Activated CD4-positive, alpha-beta T cell treated with anti-CD3 and anti-CD28 coated beads for 48 hours (primary cell): ENCODE measurements at places on chromosomes 6 and 20.

DNA sequence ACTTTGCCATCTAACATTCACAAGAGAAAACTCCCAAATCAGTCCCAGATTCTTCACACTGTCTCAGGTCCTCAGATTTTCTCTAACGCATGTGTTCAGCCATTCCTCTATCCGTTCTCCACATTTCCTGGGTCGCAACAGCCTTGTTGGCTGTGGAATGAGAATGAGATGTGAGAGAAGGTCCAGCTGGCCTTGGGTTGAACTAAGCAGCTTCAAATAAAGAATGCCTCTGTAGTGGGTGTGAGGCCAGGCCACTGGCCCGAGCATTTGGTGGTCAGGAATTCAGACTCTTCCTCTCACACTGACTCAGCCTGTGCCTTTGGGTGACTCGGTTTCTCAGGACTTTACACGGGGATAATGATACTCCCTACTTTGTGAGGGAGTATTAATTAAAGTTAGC is 73.8 kb upstream of the CCN6 start:
- DNase-seq: no peak

DNA sequence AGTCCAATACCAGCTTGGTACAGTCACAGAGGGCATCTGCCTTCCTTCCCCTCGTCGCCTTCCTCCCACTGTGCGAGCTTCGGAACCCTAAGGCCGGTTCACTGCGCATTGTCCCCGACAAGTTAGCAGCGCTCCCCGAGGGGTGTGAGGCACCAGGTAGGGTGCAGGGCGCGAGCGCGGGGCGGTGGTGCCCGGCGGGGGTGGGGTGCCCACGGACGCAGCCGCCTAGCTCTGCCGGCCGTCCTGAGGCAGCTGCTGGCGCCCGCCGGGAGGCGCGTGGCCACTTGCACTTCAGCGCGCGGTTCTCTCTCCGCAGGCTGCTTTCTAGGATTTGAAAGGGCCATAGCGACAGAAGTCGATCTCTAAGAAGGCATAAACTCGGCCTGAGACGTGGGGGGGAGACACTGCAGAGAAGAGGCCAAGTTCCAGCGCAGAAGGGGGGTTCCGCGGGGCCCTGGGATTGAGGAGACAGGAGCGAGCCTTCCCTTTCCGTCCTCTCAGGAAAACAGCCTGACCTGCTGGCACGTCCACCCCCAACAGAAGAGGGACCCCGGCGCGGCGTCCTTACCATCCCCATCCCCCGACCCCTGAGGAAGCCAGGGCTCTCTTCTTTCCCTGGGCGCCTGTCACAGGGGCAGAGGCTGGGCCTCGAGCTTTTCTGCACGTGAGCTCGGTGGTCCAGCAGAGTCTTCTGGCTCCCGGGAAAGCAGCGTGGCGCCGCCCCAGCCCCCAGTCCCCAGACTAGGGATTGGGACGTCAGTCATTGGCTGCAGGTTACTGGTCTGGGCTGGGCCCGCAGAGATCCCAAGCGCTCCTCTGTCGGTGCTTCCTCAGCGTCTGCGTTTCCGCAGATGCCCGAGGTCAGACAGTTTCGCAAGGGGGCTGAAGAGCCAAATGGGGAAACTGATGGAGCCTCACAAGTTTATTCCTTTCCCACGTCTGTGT is 15.6 kb upstream of the PRDM13 start:
- no peak for DNase-seq

DNA sequence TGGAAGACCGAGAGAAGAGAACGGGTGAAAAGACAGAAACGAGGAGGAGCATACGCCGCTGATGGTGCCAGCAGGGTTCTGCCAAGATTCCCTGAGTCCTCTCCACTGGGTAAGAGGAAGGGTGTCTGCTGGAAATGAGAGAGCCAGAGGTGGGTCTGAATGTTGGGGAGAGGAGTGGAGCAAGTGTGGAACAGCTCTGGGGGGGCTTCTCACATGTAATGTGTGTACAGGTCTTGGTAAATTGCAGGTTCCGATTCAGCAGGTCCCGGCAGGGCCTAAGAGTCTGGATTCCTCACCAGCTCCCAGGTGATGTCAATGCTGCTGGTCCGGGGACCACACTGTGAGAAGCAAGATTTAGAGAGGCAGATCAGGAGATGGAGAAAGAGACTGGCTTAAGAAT is 1.5 kb upstream of the EBF4 start:
- DNase-seq: no peak

DNA sequence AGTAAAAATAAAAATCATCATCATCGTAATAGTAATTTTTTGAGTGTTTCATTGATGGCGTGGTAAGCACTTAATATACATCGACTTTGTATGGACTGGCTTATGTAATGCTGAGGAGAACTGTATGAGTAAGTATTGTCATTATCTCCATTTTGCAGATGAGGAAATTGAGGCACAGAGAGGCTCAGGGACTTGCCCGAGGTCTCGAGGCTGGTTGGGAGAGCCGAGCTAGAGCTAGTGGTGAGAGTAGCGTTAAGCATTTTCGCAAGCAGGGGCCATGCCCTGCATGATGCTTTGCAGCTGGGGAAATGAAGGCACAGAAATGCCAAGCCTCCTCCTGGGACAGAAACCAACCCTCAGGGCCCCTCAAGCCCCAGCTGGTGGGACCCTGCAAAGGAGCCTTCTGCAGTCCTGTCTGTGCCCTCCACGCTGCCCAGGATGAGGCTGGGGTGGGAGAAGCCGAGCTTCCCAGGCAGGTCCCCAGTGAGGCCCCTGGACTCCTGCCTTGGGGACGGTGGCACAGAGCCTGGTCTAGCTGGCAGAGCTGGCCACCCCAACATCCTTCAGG is 31.1 kb upstream of the STX16 start:
- DNase-seq: no peak

DNA sequence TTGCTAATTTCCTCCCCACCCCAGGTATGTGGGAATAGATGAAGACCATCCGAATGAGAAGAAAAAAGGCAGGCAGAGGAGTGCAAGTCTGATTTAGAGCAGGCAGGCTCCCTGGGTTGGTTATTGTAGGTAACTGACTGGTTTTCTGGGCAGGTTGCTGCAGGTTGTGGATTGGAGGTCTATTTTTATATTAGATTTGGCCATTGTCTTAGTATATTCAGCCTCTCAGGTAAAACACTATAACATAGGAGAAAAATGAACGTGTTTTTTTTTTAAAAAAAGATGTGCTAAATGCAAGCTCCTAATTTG is 492 bp upstream of the TBC1D7 start:
- DNase-seq: no peak

GRCh38 chr6:40196135-40196518 is 261.9 kb upstream of the MOCS1 start:
- no peak for DNase-seq

- peak; percentile 73 for DNase-seq
Measured at GRCh38 chr20:44683263-44684046, 31.7 kb upstream of the CCN5 start.

- DNase-seq: peak; percentile 65
Measured at GRCh38 chr20:63957690-63958441, 1.6 kb upstream of the UCKL1 start.

DNA sequence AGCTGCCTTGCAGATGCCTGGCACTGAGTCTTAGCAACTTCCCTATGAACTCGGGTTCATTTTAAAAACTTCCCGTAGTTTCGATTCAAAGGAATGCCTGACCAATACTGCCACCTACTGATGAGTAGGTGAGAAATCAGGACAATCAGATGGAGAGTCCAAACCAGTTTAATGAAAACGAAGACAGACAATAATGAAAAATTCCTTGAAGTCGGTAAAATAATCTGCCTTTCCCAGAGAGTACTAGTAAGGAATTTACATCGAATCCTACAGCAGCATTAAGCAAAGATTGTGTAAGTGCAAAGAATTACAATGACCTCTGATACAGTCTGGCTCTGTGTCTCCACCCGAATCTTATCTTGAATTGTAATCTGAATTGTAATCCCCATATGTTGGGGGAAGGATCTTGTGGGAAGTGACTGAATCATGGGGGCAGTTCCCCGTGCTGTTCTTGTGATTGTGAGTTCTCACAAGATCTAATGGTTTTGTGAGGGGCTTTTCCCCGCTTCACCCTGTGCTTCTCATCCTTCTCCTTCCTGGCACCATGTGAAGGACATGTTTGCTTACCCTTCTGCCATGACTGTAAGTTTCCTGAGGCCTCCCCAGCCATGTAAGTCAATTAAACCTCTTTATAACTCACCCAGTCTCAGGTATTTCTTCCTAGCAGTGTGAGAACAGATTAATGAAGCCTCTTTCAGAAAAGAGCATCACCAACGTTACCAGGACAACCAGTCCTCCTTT is 134.4 kb downstream of the ARHGAP18 start:
- no peak for DNase-seq

DNA sequence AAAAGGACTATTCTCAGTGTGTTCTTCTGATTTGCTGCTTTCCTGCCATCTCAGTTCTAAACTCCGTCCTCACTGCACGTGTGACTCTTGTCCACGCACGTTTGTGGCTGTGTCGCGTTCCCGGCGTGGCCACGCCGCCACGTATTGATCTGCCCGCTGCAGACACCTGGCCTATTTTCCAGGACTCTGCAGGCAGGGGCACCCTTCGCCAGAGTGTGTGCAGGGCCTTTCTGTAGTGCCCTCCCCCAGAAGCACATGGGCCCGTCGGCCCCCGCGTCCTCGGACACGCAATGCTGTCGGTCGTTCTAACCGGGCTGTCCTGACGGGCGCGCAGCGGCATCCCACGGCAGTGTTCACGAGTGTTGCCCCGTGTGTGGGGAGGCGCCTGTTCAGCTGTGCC is 87.6 kb downstream of the YTHDF1 start:
- DNase-seq: no peak

DNA sequence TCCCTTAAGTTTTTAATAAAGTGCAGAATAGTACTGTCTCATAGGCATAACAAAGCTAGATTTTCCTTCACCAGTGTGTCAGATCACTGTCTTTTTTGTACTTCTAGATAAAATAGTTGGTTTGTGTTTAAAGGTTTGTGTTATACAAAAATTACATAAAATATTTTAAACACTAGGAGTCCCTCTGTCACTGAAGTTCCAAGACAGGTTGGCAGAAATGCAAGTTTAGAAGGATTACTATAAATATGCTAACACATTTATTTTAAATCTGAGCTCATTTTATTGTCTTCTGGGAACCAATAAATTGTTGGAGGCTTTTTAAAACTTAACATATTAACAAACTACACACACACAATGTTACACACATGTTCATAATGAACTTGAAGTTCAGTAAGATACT is 30.8 kb upstream of the RUNX2 start:
- DNase-seq: no peak

- DNase-seq: no peak
Measured at GRCh38 chr6:90343576-90343975, 46.9 kb upstream of the BACH2 start.

DNA sequence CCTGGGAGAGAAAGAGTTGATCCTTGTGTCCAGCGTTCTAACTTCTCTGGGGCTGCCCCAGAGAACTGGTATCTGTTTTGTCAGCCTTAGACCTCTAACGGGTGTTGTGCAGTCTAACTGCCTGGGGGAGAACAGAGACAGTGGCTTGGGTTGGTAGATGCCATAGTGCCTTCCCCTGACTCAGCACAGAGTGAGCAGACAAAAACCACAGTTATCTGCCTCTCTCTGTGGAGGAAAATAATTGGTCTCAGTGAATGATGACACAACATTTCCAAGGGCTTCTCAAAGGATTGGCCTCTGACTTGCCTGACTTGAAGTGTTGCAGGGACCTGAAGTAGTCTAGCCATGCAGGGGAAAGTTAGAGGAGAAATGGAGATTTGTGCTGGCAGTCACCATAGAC is 226.2 kb upstream of the MAN1A1 start:
- no peak for DNase-seq

GRCh38 chr6:111482188-111482958 is 645 bp downstream of the REV3L start:
- DNase-seq: peak; percentile 57

DNA sequence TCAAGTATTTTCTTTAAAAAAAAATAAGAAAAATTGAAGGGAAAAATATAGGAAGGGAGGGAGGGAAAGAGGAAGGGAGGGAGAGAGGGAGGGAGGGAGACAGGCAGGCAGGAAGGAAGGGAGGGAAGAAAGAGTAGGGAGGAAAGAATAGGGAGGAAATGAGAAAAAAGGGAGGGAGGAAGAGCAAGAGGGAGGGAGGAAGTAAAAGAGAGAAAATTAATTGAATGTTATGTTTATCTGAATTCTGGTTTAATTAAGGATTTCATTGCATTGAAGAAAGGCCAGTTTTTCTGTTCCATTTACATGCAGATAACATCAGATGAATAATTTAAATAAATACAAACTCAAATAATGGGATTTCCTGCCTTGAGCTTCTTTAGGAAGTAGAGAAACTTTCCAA is 47.8 kb downstream of the TENT5A start:
- no peak for DNase-seq

DNA sequence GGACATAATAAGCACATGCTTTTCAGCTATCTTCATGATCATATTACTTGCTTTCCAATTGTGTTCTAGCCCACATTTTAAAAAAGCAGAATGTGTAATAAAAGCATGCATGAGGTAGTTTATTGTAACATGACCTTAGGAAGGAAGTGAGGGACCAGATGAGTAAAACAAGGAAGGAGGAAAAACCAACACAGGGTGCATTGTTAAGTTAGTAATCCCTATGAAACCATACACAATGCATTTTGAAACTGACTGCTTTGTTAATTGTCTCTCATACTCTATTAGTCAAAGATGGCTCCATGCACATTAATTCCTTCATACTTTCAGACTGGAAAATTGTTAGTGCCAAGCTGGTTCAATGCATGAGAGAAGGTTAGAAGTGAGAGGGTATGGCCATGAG is 37.7 kb upstream of the CENPW start:
- DNase-seq: no peak

- no peak for DNase-seq
Measured at GRCh38 chr20:36852187-36852586, 23.8 kb upstream of the TLDC2 start.

- peak; percentile 50 for DNase-seq
Measured at GRCh38 chr6:121849477-121849876, 414.0 kb downstream of the GJA1 start.

DNA sequence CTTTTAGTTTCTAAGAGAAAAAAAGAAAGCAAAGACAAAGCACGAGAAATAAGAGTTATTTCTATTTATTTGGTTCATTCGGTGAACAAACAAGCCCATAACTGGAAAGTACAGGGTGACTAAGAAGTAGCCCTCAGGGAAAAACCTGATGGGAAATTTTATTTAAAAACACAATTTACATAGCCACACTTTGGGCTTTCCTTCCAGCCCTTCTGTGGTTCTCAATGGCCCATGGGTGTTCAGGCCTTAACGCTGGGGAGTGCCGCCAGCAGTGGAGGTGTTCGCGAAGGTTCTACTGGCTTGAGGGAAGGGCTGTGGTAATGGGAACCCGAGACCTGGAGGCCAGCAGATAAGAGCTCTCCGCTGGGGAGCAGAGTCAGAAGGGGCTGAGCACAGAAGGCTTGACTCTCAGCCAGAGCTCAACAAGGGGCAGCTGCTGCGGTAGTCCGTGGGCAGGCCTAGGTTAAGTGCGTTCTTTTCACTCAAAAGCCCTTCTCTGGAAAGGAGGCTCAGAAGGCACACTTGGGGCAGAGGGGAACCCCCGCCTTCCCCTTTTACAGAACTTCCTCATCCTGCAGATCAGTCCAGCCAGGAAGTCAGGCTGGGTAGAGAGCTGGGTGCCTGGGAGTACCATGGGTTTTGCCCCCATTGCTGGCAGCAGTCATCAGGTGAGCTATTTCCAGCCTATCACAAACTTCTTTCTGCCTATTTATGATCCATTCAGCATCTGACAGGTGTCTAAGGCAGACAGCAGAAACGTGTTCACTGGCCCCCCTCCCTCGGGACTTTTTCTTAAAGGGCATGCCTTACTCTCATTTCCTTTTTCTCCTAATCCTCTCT is 8.8 kb upstream of the CD83 start:
- DNase-seq: peak; percentile 39
